ENCODE measurements at places on chromosomes 7 and 10.
A peak's percentile ranks its signal among the peaks of the same experiment; 100 is the strongest.

DNA sequence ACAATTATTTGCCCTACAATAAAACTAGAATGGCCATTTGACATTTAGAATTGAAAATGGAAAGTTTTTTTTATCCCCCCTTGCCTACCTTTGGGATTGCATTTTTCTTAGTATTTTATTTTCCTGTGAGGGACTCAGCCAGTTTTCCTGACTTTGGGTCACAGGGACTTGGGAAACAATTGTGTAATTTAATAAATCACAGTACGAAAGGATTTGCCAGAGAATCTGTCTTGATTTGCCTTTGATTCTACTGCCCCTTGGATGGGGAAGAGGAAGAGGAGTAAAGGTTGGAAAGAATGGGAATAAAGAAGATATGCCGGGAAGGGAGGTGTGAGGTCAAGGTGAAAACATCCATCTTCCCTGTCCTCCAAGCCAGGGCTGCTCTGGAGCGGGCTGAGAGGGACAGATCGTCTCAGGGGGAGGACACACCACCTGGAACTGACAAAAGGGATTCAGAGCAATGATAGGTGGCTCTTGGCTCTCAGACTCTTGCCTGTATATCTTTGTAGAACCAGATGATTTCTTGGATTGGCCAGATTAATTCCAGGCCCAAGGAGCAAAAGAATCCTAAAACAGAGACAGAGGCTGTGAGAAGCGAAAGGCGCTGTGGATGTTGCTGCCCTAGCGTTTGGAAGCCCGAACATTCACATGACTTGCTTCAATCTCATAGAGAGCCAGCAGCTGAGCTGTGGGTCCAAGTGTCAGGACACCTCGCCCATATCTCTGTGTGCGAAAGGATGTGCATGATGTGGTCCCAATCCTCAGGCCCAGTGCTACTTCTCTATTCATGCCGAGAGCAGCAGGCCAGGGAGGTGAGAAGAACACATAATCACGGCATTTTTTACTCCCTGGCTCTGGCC lies 50.3 kb upstream of the ZEB1 start:
- DNase-seq: no peak

DNA sequence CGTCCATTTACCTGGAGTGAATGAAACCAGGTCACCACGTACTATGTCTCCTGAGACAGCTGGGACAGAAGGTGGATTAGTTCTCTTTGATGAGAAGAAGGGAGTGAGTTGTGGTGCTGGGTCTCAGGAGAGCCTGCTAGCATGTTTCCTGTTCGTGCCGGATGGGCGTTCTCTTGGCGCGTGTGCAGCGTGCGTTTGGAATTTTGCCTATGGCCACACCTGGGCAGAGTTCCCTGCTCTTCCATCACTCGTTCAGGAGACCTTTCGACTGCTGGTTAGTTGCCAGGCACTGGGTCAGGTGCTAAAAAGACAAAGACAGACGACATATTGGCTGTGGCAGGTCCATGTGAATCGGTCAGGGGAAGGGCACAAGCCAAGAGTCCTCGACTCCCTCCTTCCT lies 90.3 kb downstream of the TRRAP start:
- no peak for DNase-seq

GRCh38 chr10:12391206-12391605 lies 41.9 kb downstream of the CAMK1D start:
- no peak for DNase-seq

DNA sequence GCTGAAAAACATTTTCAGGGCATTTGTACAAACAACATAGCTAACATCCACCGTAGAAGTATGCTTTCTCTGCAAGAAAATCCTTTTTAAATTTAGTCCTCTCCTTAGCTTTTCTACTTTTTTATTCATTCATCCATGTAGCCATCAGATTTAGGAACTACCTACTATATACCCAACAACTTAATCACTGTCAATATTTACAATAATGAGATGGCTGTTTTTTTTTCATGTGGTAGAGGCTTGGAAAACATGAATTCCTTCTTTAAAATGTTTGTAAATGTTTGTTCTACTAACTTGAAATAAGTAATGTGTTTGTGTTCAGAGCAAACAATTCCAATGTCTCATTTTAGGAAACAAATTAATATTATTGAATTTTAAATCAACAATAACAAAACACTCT lies 78.2 kb upstream of the CAV2 start:
- no peak for DNase-seq

DNA sequence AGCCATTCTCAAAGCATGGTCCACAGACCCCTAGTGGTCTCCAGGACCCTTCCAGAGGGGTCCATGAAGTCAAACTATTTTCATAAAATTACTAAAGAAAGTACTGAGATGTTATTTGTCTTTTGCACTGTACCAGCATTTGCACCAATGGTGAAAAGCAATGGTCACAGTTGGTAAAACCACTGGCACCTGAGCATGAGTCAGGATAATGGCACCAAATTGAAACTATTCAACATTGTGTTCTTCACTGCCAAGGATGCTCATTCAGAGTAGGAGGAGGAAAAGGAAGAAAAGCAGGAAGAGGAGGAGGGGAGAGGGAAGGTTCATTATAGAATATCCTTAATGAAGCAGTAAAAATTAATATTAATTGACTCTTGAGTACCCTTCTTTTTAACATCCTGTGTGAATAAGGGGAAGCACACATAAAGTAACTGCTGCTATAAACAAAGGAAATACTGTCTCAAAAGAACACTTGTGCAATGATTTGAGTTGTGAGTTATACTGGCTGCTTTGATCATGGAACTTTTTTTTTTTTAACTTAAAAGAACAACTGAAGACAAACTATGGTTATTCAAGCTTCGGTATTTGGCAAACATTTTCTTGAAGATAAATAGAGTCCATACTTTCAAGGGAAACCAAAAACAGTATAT lies 60.2 kb downstream of the MPP7 start:
- DNase-seq: no peak

- DNase-seq: no peak
Measured at GRCh38 chr10:73941300-73941699, 30.4 kb downstream of the PLAU start.

- DNase-seq: no peak
Measured at GRCh38 chr7:140349144-140349771, 49.1 kb downstream of the SLC37A3 start.

DNA sequence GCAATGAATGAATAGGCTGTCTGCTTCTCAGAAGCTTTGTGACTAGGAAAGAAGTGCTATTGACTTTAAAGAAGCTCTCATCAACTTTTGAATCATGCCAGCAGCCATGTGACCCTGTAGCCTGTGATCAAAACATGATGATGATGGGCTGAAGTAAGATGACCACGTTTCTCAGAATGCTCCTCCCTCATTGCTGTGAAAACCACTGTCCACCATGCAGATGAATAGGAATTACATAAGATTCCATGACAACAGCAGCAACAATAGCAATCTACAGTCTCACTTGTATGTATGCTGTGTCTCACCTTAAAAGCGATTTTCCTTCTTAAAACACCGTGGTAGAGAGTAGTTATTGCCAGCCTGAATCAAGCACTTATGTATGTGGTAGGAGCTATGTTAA lies 228.4 kb downstream of the TRIL start:
- no peak for DNase-seq

DNA sequence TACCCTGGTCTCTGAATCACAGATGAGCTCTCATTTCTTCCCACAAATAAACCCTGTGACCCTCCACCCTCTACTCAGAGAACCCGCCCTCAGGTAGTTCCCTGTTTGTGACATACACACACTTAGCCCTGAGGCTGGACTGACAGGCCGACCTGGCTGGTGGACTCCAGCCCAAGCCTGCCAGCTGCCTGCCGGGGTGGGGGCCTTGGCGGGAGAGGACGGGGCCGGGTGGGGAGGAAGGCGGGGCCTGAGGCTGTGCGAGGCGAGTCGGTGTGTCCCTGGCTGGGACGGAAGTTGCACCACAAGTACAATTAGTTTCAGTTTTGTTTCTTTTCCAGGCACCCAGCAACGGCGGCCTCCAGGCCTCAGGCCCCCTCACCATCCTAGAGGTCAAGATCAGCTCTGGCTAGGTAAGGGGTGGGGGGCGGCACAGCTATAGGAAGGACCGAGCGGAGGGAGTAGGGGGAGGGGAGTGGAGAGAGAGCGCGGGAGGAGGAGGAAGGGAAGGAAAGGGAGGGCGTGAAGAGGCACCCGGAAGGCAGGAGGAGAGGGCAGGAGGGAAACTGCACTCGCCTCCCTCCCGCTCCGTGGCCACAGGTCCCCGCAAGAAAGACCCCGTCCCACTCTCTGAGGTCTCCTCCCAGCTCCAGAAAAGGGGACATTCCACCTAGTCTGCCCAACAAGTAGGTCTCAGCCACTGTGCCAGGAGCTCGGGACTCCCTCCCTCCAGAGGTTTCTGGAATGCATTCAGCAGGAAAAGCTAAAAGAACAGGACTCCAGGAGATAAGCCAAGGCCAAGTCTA lies at the start of gene TRIM56:
Gene TRIM56 (plus strand): TSS at position 320 of the 803 bp plus-strand sequence. CDS start 1,832 bp downstream, outside the sequence.
- DNase-seq: peak; percentile 83

DNA sequence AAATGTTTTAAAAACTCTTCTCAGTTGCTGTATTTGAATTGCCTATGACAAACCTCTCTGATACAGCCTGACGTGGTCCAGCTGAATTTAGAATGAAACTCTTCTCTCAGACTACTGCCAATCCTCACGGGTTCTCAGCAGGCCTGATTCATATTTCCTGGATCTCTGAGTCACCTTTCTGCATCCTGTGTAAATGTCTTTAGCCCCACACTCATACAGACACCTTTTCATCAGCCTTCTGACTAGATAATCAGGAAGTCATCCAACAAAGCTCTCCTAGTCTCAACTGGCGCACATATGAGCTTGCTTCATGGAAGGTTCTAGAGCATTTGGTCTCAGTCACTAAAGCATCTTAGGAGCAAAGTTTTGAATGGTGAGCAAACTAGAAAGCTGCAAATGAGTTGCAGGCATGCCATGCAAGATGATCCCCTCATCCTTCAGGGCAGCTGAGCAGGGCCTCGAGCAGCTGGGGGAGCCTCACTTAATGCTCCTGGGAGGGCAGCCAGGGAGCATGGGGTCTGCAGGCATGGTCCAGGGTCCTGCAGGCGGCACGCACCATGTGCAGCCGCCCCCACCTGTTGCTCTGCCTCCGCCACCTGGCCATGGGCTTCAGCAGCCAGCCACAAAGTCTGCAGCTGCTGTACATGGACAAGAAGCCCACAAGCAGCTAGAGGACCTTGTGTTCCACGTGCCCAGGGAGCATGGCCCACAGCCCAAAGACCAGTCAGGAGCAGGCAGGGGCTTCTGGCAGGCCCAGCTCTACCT lies 182.8 kb downstream of the ARHGAP12 start:
- peak; percentile 82 for DNase-seq

- DNase-seq: peak; percentile 86
Measured at GRCh38 chr10:73908853-73909539, 1.9 kb upstream of the PLAU start.

DNA sequence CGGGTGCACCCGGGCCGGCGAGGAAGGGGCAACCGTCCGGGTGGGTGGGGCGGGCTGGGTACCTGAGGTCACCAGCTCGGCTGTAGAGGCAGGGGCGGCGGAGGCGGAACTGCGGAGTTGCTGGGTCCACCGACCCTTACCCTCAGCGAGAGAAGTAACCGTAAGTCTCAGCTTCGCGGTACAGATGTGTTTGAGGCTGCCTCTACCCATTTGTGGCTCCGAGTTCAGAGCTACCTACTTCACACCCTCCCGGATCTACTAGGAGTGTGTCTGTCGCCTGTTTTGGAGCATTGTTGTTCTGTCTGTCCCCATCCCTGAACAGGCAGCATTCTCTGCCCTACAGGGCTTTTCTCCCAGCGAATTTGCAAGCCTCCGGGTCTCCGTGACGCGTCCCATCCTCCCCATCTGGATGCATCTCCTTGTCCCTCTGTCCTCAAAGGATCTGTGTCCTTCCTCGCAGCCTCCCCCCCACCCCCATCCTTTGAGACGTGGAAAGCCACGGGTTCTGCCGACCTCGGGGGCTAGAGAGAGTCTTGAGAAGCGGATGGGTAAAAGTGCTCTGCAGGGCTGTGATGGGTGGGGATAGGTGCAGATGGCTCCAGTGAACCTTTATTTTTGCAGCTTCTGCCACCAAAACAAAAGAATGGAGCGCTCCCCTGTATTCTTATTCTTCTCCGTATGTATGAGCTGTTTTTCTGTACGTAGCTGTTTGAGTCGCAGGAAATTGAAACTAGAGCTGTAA lies 757 bp downstream of the ANKIB1 start:
- no peak for DNase-seq

- DNase-seq: no peak
Measured at GRCh38 chr7:29091715-29092114, 54.6 kb downstream of the CPVL start.

Data from SW 1271 (cell line).